Bone marrow (tissue), 2 donors: ENCODE measurements at places on chromosomes 16 and 17.

DNA sequence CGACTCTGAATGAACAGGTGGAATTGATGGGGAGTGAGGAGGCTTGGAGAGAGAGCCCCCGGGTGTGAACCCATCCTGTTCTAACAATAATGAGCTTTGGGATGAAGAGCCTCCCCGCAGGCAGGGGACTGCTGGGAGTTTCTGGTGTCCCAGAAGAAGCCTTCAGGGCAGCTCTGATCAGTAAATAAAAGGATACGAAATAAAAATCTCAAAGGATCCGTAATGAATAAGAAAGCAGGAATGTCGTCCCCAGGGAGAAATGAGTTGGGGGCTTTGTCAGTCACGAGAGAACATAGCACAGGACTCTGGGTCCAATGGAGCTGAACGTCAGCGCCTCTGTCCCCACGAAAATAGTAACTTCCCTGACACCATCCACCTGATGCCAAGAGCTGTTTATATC, 113.4 kb downstream of the PITPNC1 start:
- DNase-seq: no peak

- DNase-seq: no peak
Measured at GRCh38 chr17:13589658-13590057, 12.1 kb downstream of the HS3ST3A1 start.

DNA sequence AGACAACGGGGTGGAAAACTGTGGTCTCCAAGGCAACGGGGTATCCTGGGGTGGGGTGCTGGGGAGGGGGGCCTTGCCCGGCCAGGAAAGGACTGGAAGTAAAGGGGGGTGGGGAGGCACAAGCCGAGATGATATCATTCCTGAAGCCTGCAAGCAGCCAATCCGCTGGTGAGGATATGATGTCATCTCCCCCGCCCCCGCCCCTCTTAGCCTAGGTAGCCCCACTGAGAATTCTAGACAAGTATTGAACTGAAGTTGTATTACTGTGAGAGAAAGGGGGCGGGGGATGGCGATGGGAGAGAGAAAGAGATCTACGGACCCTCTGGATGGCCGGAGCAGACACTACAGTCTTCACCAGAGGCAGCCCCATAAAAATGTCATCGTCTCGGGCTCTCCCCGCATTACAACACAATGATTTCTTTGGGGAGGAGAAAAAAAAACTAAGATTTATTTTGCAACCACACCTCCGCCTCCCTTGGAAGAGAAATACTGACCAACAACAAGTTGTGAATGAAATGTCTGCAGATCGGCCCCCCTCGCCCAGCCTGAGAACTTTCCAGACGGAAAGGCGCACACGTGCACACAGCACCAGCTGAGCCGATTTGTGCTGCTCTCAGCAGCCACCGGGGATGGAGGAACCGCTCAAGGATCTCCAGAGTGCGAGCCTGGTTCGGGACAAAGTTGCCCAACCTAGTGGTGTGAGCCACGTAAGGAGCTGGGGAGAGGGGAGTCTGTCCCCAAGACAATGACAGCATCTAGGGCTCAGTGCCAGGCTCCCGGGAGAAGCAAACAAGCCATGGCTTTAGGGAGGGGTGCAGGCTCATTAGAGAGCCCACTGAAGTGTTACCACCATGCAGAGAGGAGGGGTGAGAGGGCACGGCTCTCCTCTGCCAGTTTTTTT, 222.1 kb downstream of the SOX9 start:
- no peak for DNase-seq

DNA sequence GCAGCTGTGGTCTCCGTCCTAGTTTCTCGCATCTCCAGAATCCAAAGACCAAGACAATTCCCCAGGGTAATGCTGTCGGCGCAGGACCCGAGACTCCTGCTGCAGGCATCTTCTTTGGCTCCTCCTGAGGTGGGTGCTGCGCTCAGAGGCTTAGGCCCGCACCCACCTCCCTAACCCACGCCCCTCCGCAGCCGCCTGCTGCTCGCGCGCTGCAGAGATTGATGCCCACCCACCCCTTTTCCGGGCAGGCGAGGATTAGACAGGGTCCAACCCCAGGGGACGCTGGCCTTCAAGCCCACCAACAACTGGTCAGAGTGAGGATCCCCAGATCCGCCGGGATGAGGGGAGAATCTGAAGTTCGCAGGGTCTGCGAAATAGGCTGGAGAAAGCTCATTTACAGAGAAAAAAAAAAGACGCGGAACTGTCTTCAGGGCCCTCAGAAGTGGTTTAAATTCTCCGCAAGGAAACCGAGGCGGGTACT, 27.9 kb downstream of the SLFN11 start:
- no peak for DNase-seq

GRCh38 chr16:22855231-22855630, 41.3 kb downstream of the HS3ST2 start:
- DNase-seq: no peak

DNA sequence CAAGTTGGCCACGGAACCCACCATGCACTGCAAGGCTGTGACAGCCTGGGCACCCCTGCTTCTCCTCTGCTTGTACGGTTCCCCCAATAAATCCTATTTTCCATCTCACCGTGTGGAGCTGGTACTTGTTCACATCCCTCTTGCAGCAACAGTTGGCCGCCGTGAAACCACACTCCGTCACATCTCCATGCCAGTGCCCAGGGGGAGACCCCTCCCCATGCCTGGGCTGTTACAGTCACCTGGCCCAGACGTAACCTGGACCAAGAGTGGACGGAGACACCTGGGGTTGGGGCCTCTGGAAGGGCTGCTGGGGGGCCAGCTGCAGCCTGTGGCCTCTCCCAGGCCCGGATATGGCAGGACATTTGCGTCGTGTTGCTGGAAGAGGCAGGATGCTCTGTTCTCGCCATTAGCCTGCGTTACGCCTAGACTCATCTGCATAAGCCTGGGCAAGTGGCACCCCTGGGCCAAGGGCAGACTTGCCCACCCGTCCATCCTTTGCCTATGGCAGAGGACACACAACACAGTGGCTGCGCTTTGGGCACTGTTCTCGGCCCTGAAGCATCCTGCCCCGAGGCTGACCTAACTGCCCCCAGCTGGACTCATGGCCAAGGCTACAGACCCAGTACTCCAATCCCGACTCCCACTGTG, 14.2 kb upstream of the KREMEN2 start:
- DNase-seq: no peak

- no peak for DNase-seq
Measured at GRCh38 chr17:14926526-14927122, 338.5 kb downstream of the PMP22 start.

DNA sequence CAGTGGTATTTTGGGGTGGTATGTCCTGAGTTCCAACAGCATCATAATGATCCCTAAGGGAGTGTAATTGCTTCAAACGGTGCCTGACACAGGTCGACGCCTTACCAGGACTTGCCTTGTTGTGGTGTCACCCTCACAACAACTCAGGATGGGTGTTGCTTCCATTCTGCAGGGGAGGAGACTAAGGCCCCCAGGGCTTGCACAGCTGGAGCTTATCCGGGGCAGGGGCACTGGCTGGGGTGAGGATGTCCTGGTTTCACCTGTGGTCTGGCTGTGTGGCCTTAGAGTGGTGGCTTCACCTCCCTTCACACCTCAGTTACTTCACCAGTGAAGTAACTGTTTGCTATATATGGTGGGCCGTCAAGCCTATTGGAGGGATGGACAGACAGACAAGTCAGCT, 23.3 kb downstream of the LLGL2 start:
- no peak for DNase-seq

DNA sequence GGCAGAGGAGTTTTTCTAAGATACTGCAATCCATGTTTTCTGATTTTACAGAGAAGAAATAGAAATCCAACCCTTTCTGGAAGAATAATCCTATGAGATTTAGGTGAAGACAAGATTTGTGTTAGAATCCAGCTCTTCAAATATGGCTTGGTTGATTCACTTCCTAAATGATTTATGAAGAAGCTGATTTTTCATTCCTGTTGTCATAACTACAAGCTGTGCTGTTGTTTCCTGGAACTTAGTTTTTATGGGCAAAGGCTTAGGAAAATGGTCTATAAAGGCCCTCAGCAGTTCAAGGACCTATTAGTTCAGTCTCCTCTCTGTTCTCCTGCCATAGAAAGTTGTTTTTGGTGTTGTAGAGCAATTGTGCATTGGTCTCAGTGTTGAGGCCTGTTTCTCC, 174.2 kb upstream of the FAM20A start:
- no peak for DNase-seq

GRCh38 chr16:65285128-65286048, 163.5 kb upstream of the CDH11 start:
- DNase-seq: no peak

- no peak for DNase-seq
Measured at GRCh38 chr17:74404218-74404617, 27.7 kb upstream of the GPRC5C start.

GRCh38 chr16:86911437-86911958, 333.1 kb downstream of the FOXL1 start:
- no peak for DNase-seq

- DNase-seq: no peak
Measured at GRCh38 chr17:45940826-45941225, 46.5 kb downstream of the MAPT start.

DNA sequence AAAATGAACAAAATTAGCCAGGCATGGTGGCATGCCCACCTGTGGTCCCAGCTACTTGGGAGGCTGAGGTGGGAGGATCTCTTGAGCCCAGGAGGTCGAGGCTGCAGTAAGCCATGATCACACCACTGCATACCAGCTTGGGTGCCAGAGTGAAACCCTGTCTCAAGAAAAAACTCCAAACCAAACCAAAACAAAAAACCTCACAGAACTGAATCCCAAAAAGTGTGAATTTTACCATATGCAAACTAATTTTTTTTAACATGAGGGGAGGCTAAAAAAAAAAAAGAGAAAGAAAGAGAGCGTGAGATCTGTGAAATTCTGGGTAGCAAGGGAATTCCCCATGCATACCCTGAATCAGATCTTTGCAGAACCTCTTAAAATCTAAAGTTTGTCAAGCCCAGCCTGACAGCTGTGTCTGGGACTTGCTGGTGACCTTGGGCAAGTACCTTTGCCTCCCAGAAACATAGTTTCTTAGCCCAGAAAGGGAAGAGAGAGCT, 17.1 kb upstream of the CDH1 start:
- DNase-seq: no peak

GRCh38 chr17:40483679-40484078, 17.7 kb downstream of the TNS4 start:
- DNase-seq: no peak

- no peak for DNase-seq
Measured at GRCh38 chr16:85209526-85210121, 97.4 kb upstream of the CIBAR2 start.

- peak; percentile 82 for DNase-seq
Measured at GRCh38 chr17:75033346-75034235, 13.2 kb downstream of the ATP5PD start.

GRCh38 chr17:61739002-61739401, 124.3 kb downstream of the BRIP1 start:
- DNase-seq: no peak
